ENCODE measurements at places on chromosomes 5 and 9.

GRCh38 chr5:177469750-177470525 lies 3.5 kb downstream of the DBN1 start:
- DNase-seq = no peak

- no peak for DNase-seq
These were observed 162.3 kb downstream of the KDM4C start for GRCh38 chr9:6920041-6920440.

DNA sequence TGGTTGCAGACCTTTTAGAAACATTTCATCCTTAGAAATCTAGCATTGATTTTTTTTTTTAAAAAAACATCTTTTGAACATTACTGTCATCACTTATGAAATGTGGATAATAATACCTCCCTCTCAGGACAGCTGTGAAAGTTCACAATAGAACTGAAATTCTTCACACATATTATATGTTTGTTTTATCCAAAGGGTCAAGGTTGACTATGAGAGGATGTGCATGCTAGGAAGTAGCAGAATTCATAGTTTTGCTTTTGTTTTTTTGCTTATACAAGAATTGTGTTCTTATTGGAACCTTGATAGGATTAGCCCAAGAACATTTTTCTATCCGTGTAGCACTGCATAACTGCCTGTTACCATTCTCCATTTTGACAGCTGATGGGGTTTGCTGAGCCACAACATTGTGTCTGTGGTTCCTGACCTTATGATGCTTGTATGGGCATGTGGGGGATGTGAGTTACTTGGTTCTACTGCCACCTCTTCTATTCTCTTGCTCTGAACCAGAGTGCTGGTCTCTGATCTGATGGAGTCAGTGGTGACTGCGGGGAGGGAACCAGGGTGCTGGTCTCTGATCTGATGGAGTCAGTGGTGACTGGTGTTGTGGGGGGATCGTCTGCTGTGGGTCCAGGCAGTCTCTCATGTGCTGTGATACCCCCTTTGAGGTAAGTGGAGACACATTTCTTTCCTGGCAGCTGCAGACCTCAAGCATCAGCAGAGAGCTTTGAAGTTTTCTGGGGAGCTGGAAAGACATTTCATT lies 27.1 kb upstream of the ACTBL2 start:
- DNase-seq = no peak

- no peak for DNase-seq
These were observed 295.1 kb downstream of the CDK5RAP2 start for GRCh38 chr9:120284821-120285220.

DNA sequence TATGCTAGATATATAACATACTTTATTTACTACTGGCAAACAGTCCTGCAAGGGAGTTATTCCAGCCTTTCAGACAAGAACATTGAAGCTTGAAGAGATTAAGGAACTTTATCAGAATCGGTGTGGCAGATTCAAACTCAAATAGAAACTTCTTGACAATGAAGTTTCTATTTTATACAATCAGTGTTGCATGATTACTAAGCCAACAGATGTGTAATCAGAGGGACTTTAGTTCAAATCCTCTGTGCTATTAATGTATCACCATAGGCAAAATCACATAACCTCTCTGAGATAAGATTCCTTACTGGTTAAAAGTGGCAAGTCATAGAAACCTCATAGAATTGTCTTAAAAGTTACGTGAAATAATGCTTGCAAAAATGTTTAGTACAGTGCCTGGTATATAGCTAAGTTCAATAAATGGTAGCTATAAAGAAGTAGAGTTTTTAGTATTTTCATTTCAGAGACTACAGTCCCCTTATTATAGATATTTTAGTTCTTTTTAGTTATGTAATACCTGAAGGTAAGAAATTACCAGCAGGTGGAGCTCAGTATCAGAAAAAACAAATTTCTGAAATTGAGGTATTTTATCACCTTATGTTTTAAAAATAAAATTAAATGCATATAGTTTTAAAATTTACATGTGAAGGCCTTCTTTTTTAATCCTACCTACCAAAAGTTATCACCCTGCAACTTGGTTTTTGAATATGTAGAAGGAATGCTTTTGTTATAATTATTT lies 172.1 kb downstream of the FER start:
- DNase-seq = no peak

DNA sequence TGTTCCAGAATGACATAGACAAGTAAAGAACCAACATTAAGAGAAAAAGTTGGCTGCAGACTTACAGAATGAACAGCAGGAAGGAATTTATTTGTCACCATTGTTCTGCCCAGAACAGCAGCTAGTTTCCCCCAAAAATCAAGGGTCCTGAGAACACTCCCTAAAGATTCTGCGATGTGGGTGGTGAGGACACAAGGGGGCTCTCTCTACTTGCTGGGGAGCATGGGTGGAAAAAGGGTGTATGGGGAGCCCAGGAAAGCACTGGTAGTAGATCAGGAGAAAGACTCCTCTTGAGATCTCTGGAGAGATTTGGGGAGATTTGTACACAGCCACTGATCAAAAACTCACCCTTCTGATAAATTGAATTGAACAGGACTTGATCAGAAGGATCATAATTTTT lies 316.5 kb downstream of the KCTD16 start:
- DNase-seq = no peak

DNA sequence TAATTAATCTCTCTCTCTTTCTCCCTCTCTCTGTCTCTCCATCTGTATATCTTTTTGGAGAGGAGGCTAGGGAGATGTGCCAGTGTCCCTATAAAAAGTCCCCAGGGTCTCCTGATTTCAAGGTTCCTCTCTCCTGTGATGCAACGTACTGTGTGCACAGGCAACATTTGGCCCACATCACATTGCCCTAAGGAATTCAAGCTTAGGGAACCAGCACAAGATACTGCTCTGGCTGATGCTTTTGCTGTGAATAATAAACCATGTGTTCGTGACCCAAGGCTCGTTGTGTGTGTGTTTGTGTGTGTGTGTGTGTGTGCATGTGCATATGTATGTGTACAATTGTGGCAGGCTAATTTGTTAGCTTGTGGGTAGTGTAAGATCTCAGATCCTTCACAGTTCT lies 9.7 kb downstream of the SPATA9 start:
- no peak for DNase-seq

DNA sequence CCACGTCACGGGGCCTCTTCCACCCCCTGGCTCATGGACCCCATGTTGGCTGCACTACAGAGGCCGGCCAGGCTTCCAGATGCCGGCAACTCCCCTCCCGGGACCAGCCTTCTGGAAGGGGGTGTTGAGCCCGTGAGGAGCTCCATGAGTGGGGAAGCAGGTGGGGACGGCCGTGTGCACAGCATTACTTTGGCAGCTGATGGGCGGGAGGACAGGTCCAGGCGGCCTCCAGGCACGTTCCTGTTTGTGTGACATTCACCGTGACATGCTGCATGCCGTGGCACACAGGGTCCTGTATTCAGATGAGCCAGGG lies 29.1 kb upstream of the ABO start:
- DNase-seq = no peak

DNA sequence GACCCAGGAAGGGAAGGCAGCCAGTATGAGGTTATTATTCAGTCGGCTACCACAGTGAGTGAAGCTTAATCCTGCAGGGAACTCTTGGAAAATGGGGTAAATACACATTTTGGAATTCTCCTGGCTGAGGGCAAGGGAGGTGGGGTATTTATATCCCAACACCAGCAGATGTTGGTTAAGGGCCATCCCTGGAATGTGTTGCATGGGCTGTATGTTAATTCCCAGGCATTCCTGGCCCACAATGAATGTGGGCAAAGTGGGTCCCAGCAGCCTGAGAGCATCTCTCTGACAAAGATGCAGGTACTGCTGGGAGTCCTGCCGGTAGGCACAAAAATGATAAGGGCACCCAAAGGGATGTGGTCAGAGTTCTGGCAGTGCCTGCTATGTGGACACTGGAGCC lies 2.9 kb upstream of the GPRIN1 start:
- DNase-seq = no peak

Measured in T-helper 22 cell (primary cell).